Tongue (tissue), 3 donors: ENCODE measurements at places on chromosomes 3 and 15. TPM values are rescaled to one million over a fixed set of nuclear protein-coding genes. Genes with fewer than 3 reads are reported as not detected.
A peak's percentile ranks its signal among the peaks of the same experiment; 100 is the strongest.

Gene C2CD4A
- not detected for total RNA-seq

Gene COPS2
- 121 TPM for total RNA-seq

Gene CHRNA5
- 2.1 TPM for total RNA-seq

DNA sequence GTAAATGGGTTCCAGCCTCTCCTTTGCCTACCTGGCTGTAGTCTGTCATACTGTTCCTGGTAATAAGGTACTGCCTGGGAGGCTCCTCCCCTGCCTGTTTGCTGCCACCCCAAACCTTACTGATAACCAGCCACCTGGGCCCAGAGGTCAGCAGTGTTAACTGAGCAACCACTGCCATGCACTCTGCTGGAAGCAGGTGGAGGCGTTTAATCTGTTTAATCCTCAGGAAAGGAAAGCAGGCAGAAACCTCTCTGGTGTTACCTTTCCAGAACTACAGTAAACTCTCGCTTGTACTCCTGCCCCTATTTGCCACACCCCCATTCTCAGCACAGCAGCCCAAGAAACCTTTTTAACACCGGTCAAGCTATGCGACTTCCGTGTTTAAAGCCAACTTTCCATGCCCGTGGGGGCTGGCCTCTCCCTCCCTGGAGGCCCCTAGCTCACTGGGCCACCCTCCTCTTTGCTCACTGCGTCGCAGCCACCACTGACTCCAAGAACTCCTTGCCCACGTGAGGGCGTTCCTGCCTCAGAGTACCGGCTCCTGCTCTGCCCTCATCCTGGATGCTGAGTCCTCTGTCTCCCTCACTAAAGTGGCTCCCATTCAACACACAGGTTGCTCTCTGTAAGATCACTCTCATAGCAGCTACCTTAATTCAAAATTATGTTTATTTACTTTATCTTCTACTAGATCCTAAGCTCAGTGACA is 8.3 kb downstream of the BDH1 start:
- no peak for DNase-seq

- no peak for DNase-seq
Measured at GRCh38 chr15:101137312-101137940, 114.4 kb downstream of the CHSY1 start.

DNA sequence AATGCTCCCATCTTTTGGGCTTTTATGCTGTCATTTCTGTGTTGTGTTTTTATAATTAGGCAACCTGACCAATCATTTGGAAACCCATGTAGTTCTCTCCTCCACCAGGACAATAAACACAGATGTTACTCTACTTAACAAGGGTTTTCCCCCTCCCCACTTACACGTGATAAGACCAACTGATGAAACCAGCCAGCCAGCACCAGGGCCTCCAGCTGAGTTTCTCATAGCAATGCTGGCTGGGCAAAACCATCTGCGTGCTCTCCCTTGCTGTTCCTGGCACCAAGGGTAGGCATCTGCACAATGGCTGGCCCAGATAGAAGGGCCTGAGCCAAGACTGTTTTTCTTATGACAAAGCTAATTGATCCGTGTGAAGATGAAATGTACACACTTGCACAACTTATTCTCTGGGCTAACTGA is 310.4 kb downstream of the PLCL2 start:
- peak; percentile 37 for DNase-seq

DNA sequence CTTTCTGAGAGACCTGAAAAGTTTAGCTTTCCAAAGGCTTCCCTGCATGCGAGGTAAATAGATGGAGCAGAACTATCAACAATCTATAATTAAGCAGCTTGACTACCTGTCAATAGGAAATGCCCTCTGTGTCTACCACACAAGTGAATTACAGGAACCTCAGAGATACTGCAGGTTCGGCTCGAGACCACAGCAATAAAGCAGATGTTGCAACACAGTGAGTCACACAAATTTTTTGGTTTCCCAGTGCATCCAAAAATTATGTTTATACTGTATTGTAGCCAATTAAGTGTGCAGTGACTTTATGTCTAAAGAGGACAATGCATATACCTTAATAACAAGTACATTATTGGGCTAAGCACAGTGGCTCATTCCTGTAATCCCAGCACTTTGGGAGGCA is 252.0 kb downstream of the UBE2E2 start:
- no peak for DNase-seq

GRCh38 chr3:158053386-158053785 is 52.8 kb downstream of the SHOX2 start:
- no peak for DNase-seq
